ENCODE measurements at places on chromosomes 1 and 21.
A peak's percentile ranks its signal among the peaks of the same experiment; 100 is the strongest.

- DNase-seq, result no peak
Measured at GRCh38 chr21:21631961-21632360, 633.8 kb downstream of the NCAM2 start.

- DNase-seq, result no peak
Measured at GRCh38 chr1:61441723-61442262, 283.1 kb downstream of the TM2D1 start.

- peak; percentile 70 for DNase-seq
Measured at GRCh38 chr1:156767879-156768604, 707 bp downstream of the PRCC start.

GRCh38 chr1:33378524-33378923 is 52.4 kb downstream of the PHC2 start:
- DNase-seq, result no peak

DNA sequence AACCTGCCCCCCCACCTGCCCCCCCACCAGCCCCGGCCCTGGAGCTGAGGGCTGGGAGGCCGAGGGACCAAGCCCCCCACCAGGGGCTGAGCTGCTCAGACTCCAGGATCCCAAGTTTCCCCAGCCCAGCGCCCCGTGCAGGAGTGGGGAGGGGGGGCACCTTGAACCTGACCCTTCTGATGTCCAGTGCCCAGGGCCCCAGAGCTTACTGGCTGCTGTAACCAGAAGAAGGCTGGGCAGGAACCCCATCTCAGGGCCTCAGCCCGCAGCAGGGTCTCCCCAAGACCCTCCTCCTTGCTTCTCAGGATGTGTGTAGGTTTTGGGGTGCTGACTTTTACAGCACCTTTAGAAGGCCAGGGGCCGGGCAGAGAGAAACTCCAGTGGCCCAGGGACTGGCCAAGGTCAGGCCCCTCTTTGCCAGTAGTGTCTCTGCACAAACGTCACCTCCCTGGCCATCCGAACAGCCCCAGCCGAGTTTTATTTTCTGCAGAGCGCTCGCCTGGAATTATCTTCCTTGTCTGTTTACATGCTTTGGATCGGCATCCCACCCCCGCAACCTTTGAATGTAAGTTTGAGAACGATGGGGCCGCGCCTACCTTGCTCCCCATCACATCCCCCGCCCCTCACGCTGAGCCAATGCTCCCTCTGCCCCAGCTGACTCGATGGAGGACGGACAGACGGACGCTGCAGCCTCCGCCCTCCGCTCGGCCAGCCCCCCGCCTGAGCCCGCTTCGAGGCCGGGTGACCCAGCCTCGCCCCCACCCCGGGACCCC is 70.1 kb upstream of the CASZ1 start:
- no peak for DNase-seq

- no peak for DNase-seq
Measured at GRCh38 chr1:191804311-191804710, 354.0 kb upstream of the RGS18 start.

GRCh38 chr1:210129759-210130158 is 102.8 kb upstream of the SERTAD4 start:
- DNase-seq, result no peak

DNA sequence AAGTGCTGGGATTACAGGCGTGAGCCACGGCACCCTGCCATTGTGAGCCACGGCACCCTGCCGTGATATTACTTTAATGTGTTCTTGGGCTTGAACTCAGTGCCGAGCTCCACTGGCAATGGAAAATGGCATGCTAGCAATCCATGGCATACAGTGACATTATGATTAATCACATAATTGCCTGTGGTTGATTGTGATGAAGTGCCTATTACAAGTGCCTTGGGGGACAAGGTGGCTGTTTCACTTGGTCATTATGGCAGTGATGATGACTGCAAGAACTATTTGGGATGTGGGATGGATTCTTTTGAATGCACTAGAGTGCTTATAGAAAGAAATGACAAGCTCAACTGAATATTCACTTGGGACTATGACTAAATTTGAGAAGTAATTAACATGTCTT is 22.3 kb upstream of the HPCAL4 start:
- DNase-seq, result no peak

- no peak for DNase-seq
Measured at GRCh38 chr1:78054972-78055371, 9.2 kb downstream of the GIPC2 start.

GRCh38 chr1:183992424-183992823 is 45.1 kb downstream of the COLGALT2 start:
- DNase-seq, result no peak

DNA sequence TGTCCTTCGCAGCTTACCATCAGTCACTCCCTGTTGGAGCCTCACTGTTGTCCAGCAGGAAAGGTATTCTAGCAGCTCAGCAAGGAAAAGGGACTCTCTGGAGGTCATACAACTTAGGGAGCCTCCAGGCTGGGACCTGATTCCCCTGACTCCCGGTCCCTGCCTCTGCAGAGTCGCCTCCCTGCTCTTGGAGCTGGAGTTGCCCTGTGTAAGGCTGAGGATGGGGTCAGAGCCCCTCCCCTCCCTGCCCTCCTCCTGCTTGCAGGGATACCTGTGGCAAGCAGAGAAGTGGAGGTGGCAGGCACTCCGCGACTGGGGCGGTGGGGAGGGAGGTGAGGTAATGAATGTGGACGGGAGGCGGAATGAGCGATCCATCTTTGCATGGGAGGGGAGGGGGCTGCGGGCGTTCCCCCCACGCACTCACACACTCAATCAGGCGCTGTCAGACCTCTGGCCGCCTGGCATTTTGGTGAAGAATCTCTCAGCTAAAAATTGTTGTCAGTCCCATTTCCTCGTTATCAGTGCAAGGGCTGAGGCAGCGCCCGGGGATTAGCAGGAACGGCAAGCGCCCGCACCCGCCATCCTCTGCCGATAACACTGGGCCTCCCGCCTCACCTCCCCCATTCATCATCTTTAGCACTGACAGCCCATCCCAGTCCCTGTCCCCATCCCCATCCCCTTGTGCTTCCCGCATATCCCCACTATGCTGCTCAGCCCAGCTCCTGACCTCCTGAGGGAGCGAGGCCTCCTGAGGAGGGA is 64.3 kb downstream of the TMEM53 start:
- peak; percentile 29 for DNase-seq

DNA sequence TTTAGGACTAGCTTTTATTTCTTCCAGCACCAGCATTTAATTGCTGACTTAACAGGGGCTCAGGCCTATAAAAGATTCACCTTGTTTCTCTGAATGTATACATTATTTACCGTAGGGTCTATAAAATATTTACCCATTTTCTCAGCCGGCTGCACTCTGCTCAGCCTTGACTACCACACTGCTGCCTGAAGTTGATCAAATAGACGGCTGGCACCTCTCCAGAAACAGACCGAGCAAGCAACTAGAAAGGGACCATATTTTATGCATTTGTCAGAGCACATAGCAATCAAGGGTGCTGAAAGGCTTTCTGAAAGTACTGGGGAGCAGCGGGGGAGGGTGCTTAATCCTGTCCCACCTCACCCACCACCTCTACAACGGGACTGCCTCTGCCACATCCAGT is 64.7 kb upstream of the FGGY start:
- DNase-seq, result no peak

DNA sequence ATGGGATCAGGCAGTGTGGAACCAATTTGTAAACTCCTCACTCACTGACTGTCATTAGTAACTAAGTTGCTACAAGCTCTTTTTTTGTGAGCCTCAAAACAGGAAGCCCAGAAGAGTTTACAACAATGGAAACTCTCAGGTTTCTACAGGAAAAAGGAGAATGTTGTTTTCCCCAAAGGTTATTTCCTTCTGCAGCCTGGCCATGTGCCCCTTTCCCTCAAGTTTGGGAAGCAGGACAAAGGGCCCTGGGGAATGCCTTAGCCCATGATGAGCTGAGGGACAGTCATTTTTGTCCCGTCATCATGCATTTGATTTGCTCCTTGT is 395.9 kb downstream of the KIF26B start:
- DNase-seq, result no peak

- DNase-seq, result no peak
Measured at GRCh38 chr1:177023249-177023648, 141.3 kb downstream of the ASTN1 start.

DNA sequence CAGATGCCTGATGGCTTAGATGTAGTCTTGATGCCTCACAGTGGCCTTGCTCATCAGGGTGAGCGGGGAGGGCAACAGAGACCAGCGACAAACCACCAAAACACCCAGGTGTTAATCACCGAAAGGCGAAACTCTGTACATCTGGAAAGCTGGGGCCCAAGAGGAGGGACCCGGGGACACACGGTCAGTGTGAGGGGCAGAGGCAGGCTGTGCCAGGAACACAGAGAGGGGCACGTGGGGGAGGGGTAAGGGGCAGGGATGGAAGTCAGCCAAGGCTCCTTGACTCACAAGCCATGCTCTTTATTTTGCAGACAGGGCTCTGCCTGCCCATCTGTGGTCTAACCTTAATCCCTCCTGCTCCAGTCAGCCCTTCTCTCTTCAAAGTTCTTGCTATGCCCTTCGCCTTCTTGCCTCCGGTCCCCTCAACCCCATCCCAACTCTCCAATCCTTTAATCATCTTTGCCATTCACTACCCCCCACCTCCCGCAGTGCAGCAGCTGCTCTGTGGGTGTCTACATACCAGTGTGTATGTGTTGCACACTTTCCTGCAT is 4.3 kb downstream of the MEF2D start:
- DNase-seq, result no peak

DNA sequence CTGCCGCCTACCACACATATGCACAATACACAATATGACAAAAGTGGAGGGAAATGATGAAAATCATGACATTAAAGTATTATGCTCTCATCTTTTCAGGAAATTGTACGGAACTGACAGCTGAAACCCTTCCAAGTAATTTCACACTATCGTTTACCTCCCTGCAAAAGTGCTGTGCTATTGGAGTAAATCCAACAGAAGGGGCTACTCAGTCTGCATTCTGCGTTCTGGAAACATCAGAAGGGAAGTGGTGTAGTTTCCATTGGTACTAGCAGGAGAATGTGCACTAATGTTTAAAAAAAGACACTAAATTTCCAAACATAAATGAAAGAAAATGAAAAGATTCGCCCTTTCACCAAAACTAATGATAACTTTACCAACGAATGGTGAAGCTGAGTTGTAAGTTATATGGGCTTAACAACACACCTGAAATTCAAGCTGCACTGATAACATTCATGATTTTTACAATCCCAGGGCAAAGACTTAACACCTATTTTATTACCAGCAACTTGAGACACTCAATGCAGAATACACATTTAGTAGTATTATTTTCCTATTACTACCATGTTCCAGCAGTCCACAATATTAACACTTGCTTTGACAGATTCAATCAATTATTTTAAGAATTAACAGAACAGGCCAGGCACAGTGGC is 3.2 kb downstream of the DENND1B start:
- DNase-seq, result no peak

GRCh38 chr1:92748138-92748537 is 36.8 kb downstream of the EVI5 start:
- DNase-seq, result no peak

GRCh38 chr21:43864962-43865539 is at the start of gene AGPAT3:
Gene AGPAT3, plus strand, starts transcription at chr21:43865223. Its CDS starts 94,459 bp downstream, at chr21:43959682.
- DNase-seq, result peak; percentile 63

DNA sequence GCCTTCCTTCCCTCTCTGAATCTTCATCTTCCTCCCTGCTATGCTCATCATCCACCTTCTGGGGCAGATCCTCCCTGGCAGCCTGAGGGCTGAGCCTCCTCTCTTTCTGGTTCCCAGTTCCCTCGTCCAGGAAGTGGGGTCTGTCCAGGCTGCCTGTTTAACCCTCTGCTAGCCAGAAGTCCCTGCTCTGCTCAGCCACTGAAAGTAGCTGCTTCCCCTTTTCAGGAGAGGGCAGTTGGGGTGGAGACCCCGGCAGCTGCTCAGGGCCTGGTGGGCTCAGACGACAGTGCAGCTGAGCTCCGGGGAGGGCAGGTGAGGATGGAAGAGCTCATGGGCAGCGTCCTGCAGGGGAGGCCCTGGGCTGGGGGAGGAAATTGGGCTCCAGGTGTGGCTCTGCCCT is 43.1 kb upstream of the ETV3 start:
- no peak for DNase-seq

GRCh38 chr1:89918794-89919155 is 76.1 kb upstream of the ZNF326 start:
- no peak for DNase-seq

DNA sequence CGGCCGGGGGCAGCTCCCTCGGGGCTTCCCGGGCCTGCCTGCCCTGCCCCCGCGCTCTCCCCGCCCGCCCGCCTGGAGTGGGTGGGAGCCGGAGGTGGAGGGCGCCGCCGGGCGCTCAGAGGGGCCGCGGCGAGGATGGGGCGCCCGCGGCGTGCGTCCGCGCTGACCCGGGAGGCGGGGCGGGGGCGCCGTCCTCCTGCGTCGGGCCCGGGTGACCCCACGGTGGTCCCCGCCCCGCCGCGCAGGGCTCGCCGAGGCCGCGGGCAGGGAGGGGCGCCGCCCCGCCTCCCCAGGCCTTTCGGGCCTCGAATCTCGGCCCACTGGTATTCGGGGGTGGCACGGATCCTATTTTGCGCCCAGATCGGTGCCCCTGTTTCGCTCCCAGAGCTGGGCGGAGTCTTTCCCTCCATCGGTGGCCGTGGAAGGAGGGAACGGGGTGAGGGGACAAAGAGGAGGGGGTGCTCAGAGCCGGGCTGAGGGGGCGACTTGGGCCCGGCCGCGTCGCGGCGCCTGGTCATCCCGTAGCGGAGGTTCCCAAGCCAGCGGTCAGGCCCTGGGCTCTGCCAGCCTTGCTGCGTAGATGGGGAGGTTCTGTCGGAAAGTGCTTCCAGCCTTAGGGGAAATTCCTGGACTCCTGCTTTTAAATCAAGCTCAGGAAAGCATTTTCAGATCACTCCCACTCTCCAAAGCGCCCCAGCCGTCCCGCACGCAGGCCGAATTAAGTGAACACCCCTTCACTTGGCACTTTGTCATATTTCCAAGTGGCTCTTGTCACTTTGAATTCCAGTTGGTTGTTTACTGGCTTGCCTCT is 545 bp downstream of the PATJ start:
- DNase-seq, result no peak

DNA sequence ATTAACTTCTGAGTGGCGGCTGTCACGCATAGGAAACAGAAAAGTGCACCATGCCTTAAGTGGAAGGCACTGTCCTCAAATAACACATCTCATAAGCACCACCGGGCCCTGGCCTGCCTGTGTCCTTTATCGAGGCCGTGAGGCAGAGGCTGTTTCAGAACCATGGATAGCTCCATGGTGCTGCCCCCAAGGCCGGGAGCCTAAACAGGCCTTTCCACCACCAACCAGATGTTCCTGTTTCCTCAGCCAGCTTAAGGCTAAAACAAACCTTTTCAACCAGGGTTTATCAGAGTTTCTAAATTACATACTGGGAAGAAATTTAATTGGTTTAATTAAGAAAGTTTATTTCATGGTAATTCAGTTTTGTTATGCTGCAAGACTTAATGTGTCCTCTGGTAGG is 114.4 kb downstream of the DMRTA2 start:
- peak; percentile 55 for DNase-seq

DNA sequence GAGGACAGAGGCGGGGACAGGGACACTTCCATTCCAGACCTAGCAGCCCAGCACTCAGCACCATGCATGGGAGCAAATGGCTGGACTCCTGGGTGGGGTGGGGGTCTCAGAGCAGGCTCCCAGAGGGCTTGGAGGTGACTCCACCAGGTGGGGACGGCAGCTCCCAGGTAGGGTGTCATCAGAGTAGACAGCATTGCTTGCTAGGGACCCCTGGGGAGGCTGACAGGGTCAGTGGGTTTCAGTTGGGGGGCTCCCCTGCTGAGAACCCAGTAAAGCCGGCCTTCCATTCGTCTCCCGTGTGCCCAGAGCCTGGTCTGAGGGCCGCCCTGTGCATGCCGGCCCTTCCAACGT is 4.8 kb upstream of the GJC2 start:
- no peak for DNase-seq

- peak; percentile 64 for DNase-seq
Measured at GRCh38 chr1:209850342-209850979, 22.7 kb downstream of the UTP25 start.

- peak; percentile 83 for DNase-seq
Measured at GRCh38 chr1:204398197-204399125, 13.2 kb downstream of the PPP1R15B start.

GRCh38 chr21:28337315-28337714 is 655.4 kb downstream of the LTN1 start:
- DNase-seq, result peak; percentile 25

Measured in erythroblast (primary cell).